Ovary (tissue), 10 donors: ENCODE measurements at places on chromosomes 4 and X.

GRCh38 chr4:78756137-78756536, 20.0 kb upstream of the BMP2K start:
- no peaks in the 10 kb centered on the region for H3K27me3 ChIP-seq
- no peak overlapping the region for H3K27ac ChIP-seq
- H3K4me3 ChIP-seq = no peak overlapping the region

- no peak for DNase-seq
- no peak overlapping the region for H3K4me3 ChIP-seq
- H3K36me3 ChIP-seq = no peaks in the 10 kb centered on the region
- H3K27me3 ChIP-seq = no peaks in the 10 kb centered on the region
- H3K27ac ChIP-seq = no peak overlapping the region
Observed at GRCh38 chr4:169724260-169724659, 33.5 kb downstream of the HPF1 start.

- no peak overlapping the region for H3K27ac ChIP-seq
- H3K4me1 ChIP-seq = no peaks in the 10 kb centered on the region
- H3K4me3 ChIP-seq = no peak overlapping the region
- no peaks in the 10 kb centered on the region for H3K27me3 ChIP-seq
- H3K36me3 ChIP-seq = no peaks in the 10 kb centered on the region
Observed at GRCh38 chr4:100061835-100062234, 111.8 kb upstream of the H2AZ1 start.

- no peaks in the 10 kb centered on the region for H3K27me3 ChIP-seq
- no peak overlapping the region for H3K4me3 ChIP-seq
- no peaks in the 10 kb centered on the region for H3K36me3 ChIP-seq
Observed at GRCh38 chr4:177960566-177960965, 518.3 kb upstream of the AGA start.

GRCh38 chr4:137454767-137455166, 77.5 kb downstream of the PCDH18 start:
- no peaks in the 10 kb centered on the region for H3K27me3 ChIP-seq
- DNase-seq = no peak
- no peak overlapping the region for H3K4me3 ChIP-seq

GRCh38 chrX:23938690-23939089, 30.9 kb downstream of the CXorf58 start:
- no peak overlapping the region for H3K27ac ChIP-seq
- no peaks in the 10 kb centered on the region for H3K36me3 ChIP-seq
- no peaks in the 10 kb centered on the region for H3K27me3 ChIP-seq
- DNase-seq = no peak
- no peaks in the 10 kb centered on the region for H3K4me1 ChIP-seq

DNA sequence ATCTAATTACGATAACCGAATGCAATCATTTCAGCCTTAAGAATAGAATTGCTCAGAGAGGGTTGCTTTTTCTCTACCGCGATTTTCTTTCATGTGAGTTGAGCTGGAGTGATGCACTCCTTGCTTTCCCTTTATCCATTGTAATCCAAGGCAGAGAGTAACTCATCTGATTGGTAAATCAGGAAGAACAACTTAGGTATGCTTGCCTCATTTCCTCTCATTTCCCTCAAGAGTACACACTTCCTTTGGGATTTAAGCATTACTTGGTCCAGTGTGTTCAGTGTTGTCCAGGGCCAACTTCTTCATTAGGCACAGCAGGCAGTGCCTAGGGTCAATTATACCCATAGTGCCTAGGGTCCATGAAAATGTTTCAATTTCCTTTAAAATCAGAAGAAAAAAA, 15.7 kb upstream of the N4BP2 start:
- no peaks in the 10 kb centered on the region for H3K27me3 ChIP-seq
- no peaks in the 10 kb centered on the region for H3K4me1 ChIP-seq
- H3K27ac ChIP-seq = no peak overlapping the region
- H3K4me3 ChIP-seq = no peak overlapping the region
- no peaks in the 10 kb centered on the region for H3K36me3 ChIP-seq
- no peak for DNase-seq

- H3K36me3 ChIP-seq = no peaks in the 10 kb centered on the region
- no peak overlapping the region for H3K27ac ChIP-seq
- H3K27me3 ChIP-seq = no peaks in the 10 kb centered on the region
- H3K4me3 ChIP-seq = peak overlapping the region; percentile 25
Observed at GRCh38 chrX:10833299-10834169, 213.1 kb upstream of the MID1 start.

- no peaks in the 10 kb centered on the region for H3K27me3 ChIP-seq
- no peak overlapping the region for H3K4me3 ChIP-seq
- H3K36me3 ChIP-seq = no peaks in the 10 kb centered on the region
- no peak for DNase-seq
Observed at GRCh38 chrX:109720947-109721346, 12.1 kb downstream of the ACSL4 start.

GRCh38 chrX:53082773-53083616, 828 bp downstream of the TSPYL2 start:
- no peaks in the 10 kb centered on the region for H3K27me3 ChIP-seq
- no peak for DNase-seq
- peak overlapping the region; percentile 84 for H3K4me3 ChIP-seq
- peak overlapping the region; percentile 95 for H3K27ac ChIP-seq
- no peaks in the 10 kb centered on the region for H3K36me3 ChIP-seq

DNA sequence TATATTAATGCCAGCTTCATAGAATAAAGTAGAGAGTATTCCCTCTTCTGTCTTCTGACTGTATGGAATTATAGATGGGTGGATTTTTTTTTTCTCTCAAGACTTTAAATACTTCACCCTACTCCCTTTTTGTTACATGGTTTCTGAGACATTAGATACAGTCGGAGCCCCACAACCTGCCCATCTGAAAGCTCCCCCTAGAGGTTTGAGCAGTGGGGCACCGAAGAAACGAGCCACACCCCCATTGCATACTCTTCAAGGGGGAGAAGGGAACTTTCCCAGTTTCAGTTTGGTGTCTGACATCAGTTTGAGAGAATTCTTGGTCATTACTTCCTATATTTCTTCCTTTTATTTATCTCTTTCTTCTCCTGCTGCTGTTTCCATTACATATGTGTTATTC, 437.6 kb upstream of the AGA start:
- H3K4me3 ChIP-seq = no peak overlapping the region
- no peaks in the 10 kb centered on the region for H3K27me3 ChIP-seq
- no peak overlapping the region for H3K27ac ChIP-seq
- no peak for DNase-seq
- H3K36me3 ChIP-seq = no peaks in the 10 kb centered on the region

DNA sequence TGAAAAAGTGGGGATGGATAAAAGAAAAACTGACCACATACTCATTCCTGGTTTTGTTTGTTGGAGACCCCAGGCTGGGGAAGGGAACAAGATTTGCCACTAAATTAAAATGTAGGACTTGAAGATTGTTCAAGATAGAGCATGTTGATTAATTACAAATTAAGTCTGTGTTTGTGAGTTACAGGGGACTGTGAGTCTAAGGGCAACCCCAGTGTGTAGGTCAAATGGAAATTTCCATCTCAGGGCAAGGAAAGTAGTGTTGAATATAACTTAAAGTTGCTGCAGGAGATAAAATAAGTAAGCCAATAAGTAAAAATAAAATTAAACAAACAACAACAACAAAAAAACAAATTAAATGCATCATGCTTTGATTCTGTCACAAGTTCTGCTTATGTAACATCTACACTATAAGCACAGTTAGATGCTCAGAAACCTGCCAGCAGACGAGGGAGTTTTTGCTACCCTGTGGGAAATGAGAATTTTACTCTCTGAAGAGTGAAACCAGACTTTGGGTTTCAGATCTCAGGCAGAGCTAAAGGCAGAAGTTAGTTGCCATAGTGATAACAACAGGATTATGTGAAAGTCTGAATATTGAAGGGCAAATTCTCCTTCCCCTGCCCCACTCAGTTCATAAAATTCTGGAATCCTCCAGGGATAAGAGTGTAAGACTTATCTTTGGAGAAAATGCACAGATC, 352.3 kb downstream of the GRXCR1 start:
- H3K4me3 ChIP-seq = no peak overlapping the region
- no peaks in the 10 kb centered on the region for H3K27me3 ChIP-seq
- H3K36me3 ChIP-seq = no peaks in the 10 kb centered on the region

DNA sequence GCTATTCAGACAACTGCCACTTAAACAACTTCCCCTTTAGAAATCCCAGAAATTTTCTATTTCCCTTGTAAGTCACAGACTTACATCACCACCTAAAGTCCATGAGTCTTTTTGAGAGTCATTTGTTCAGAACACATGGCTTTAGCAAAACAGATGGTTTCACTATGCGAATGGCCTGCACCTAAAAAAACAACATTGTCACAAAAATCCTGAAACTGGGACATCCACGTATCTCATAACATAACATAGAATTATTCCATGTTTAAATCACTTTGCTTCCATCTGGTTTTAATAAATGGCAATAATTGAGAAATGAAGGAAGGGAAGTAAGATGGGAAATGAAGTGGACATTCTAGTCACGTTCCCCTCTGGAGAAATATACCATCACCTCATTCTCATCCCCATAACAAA, 155.3 kb upstream of the EDNRA start:
- no peaks in the 10 kb centered on the region for H3K4me1 ChIP-seq
- no peak overlapping the region for H3K4me3 ChIP-seq
- no peak overlapping the region for H3K27ac ChIP-seq
- H3K27me3 ChIP-seq = no peaks in the 10 kb centered on the region
- DNase-seq = no peak

GRCh38 chr4:19831644-19832285, 419.9 kb upstream of the SLIT2 start:
- no peak overlapping the region for H3K4me3 ChIP-seq
- no peak overlapping the region for H3K27ac ChIP-seq
- no peak for DNase-seq
- no peaks in the 10 kb centered on the region for H3K4me1 ChIP-seq
- no peaks in the 10 kb centered on the region for H3K27me3 ChIP-seq

DNA sequence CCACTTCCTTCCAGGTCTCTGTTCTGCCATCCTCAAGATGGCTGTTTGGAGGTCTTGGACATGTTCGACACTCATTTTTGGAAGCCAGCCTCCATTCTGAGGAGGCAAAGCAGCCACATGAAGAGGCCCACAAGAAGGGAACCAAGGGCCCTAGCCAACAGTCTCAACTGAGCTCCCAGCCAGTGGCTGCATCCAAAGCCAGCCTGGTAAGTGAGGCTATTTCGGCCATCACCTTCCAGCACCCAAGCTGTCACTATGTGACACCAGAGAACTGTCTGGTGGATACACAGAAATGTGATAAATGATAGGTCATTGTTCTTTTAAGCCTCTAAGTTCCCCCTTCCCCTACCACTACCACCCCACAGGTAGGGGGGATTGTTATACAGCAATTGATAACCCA, 127.2 kb downstream of the NPNT start:
- H3K27me3 ChIP-seq = no peaks in the 10 kb centered on the region
- H3K4me3 ChIP-seq = no peak overlapping the region
- no peak for DNase-seq
- H3K27ac ChIP-seq = no peak overlapping the region
- no peaks in the 10 kb centered on the region for H3K36me3 ChIP-seq

DNA sequence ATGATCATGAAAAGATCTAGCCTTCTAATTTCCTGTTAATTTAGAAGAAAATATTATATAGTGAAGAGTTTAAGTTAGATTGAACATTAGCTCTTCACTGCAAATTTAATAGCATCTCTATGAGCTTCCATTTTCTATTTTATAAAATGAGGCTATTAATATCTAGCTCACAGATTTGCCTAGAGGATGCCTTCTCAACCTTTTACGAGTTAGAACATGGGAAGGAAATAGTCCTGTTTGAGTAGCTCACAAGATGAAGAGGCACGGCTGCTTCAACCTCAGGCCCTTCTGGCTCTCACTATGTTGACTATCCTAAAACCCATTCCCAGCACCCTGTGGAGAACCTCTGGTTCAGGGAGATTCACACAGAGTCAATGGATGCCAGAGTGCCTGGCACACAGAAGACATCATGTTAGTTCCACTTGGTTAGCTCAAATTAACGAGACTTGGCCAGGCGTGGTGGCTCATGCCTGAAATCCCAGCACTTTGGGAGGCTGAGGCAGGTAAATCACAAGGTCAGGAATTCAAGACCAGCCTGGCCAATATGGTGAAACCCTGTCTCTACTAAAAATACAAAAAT, 97.9 kb upstream of the GUCY1A1 start:
- no peak overlapping the region for H3K27ac ChIP-seq
- H3K36me3 ChIP-seq = no peaks in the 10 kb centered on the region
- no peaks in the 10 kb centered on the region for H3K4me1 ChIP-seq
- H3K4me3 ChIP-seq = no peak overlapping the region

DNA sequence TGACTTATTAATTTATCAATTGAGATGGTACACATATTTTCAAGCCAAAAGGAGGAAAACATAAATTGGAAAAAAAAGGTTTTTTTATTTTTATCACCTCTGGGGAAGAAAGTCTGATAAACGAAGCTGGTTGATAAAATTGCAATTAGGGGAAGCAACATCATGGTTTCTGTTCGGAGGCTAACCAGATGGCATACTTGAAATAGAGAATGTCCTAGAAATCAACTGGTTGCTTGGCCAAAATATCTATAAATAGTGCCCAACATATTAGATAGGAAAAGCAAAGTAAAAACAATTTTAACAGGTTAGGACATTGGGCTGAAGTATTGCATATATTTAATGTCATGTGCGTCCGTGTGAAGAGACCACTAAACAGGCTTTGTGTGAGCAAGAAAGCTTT, 14.3 kb downstream of the KLKB1 start:
- no peaks in the 10 kb centered on the region for H3K27me3 ChIP-seq
- H3K4me3 ChIP-seq = no peak overlapping the region
- no peak overlapping the region for H3K27ac ChIP-seq
- H3K4me1 ChIP-seq = no peaks in the 10 kb centered on the region

GRCh38 chrX:46735622-46736021, 23.3 kb downstream of the SLC9A7 start:
- no peak overlapping the region for H3K4me3 ChIP-seq
- H3K4me1 ChIP-seq = no peaks in the 10 kb centered on the region
- no peaks in the 10 kb centered on the region for H3K36me3 ChIP-seq
- DNase-seq = no peak
- no peaks in the 10 kb centered on the region for H3K27me3 ChIP-seq
- H3K27ac ChIP-seq = no peak overlapping the region

GRCh38 chr4:53889326-53890055, 174.9 kb downstream of the CHIC2 start:
- no peaks in the 10 kb centered on the region for H3K27me3 ChIP-seq
- H3K36me3 ChIP-seq = no peaks in the 10 kb centered on the region
- no peak for DNase-seq
- peaks cover 2% of the 10 kb centered on the region for H3K4me1 ChIP-seq
- H3K27ac ChIP-seq = no peak overlapping the region

- no peaks in the 10 kb centered on the region for H3K36me3 ChIP-seq
- H3K27ac ChIP-seq = peak overlapping the region; percentile 73
- no peaks in the 10 kb centered on the region for H3K27me3 ChIP-seq
- peaks cover 13% of the 10 kb centered on the region for H3K4me1 ChIP-seq
Observed at GRCh38 chr4:141130947-141131605, 2.2 kb downstream of the RNF150 start.

- no peaks in the 10 kb centered on the region for H3K36me3 ChIP-seq
- peak overlapping the region; percentile 54 for H3K4me3 ChIP-seq
- peak overlapping the region; percentile 77 for H3K27ac ChIP-seq
- no peak for DNase-seq
- H3K4me1 ChIP-seq = no peaks in the 10 kb centered on the region
Observed at GRCh38 chrX:120244395-120244734, 6.2 kb upstream of the ZBTB33 start.
